Activated CD8-positive, alpha-beta memory T cell treated with anti-CD3 and anti-CD28 coated beads for 1 hour (primary cell): ENCODE measurements at places on chromosomes 13 and 19.

DNA sequence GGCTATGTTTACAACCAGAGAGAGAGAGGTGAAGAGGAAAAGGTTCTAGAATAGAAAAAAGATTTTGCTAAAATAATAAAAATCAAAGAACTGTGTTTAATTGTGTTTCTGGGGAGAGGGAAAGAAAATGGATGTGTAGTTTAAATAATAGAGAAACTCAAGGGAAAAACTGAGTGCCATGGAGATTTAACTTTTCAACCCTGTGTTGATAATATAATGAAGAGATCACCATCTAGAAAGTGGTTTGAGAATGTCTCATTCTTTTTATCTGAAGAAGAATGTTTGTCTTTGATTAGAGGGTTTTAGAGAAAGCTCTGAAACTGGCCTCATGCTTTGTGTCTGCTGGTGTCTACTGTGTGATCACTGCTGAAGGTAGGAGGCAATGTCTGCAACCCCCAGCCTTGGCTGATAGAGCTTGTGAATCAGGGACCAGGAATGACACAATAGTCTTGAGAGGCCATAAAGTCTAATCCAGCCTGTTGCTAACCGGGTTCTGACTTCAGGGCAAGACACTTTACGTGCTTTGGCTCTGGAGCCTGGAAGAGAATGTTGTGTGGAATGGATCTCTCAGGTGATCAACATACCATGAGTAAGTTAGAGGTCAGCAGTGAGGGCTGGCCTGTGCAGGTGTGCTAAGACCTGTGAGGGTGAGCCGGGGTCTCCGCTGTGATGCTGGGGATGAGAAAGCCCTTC, 5.4 kb downstream of the COL4A2 start:
- DNase-seq, result no peak

- DNase-seq, result no peak
These were observed 1.3 kb upstream of the RPS9 start for GRCh38 chr19:54199401-54199800.

DNA sequence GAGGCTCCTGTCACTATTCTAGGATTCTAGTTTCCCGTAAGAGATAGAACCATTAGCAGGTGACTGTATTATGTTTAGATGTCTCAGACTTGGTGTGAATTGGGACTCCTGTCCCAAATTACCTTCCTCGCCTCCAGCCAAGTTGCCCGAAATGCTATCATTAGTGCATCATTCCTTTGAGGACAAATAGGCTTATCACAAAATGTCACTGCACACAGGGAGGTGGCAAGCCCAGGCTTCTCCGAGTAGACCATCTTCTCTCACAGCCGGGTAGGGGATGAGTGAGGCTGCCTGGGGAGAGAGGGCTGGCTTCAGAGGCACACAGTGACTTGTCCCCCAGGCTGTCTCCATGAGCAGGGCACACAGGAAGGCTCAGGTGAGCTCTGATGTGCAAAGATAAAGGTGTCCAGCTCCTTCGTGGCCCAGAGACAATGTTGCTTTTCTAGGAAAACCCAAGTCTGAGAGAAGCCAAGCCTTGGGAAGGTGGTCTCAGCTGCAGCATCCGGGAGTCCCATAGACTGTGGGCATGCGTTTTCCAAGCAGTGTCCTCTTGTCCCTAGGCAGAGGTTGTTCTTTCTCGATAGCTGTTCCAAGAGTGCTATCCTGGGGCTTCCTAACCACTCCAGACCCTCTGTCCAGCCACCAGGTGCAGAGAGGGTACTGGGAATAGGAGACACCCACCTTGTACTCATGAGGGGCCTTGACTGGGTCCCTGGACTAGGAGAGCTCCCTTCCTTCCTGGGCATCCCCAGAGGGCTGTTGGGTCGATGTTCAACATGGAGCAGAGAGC, 163.1 kb upstream of the TSHZ3 start:
- no peak for DNase-seq

GRCh38 chr19:34135054-34135800, 37.1 kb upstream of the LSM14A start:
- DNase-seq, result no peak

- no peak for DNase-seq
These were observed 254.7 kb upstream of the SGCG start for GRCh38 chr13:22925881-22926747.

DNA sequence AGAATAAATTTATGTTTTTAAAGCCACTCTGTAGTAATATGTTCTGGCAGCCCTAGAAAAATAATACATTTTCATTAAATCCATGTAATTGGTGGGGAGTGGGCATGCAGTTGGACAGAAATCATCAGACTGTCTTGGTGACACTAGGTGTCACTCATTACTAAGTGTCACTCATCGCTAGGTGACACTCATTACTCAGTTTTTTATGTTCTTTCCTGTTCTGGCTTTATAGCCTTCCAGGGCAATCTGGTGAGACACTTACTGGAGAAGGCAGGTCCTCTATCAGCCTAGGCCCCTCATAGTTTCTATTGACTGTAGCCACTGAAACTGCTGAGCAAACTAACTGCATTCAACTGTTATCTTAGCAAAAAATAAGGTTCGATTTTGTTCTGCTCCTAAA, 542.1 kb downstream of the SLITRK1 start:
- DNase-seq, result no peak

DNA sequence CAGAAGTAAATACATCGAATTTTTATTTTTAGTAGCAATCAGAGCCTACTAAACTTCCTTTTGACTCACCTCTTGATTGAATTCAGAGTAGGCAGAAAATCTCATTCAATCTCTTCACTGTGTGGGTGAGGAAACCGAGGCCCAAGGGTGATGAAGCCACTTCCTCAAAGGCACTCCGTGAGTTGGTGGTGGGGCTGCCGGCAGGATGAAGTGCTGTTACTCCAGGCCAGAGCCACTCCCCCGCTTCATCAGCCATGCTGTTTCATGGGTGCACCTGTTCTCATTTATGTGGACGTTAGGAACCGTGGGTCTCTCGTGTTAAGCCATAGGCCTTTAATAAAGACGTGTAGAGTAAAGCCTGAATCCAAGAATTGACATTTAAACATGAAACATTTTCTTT, 13.2 kb downstream of the ING1 start:
- no peak for DNase-seq

DNA sequence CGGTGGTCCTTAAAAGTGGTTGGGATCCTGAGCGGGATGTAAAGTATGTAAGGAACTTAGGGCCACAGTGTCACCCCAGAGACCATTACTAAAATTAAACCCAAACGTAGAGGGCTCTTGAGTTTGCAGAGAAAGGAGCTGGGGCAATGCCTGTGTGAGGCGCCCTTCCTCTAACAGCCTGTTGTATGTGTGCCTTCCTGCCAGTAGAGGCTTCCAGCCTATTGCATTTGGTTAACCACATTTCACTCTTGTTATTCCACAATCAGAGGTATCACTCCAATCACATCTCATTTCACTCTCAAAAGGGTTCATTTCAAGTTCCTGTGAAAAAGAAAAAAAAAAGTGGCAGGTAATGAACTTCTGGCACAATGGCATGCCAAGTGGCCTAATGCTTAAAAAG, 29.4 kb downstream of the DIAPH3 start:
- DNase-seq, result no peak

GRCh38 chr19:42366673-42367072, 23.4 kb downstream of the CNFN start:
- no peak for DNase-seq

DNA sequence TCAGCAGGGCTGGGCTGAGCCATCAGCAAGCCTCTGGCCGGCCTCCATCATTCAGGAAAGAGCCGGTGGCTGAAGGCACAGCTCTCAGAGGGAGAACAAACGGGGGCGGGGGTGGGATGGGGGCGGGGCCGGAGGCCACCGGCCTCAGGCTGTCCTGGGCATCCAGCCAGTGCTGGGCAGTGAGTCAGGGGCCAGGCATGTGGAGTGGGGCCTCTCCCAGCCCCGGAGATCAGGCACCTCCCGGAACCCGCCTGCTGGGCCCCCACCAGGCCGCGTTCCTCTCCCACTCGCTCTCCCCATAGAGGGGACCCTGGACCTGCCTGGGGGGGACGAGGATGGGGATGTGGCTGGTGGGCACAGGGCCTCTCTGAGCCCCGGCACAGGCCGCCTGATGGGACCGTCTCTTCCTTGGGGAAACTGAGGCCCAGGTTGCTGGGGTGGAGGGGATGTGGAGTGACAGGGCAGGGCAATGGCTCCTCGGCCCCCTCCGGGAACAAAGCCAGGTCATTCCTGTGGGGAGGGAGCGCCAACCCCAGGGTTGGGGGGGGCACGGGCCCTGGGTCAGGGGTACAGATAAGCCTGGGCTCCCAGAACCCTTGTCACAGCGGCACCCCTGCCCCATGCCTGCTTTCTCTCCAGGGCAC, 12.9 kb downstream of the SPC24 start:
- no peak for DNase-seq

GRCh38 chr13:57253551-57253950, 86.6 kb downstream of the PRR20E start:
- DNase-seq, result no peak

GRCh38 chr19:51372649-51373504, at the start of gene NKG7:
NKG7 (minus strand) TSS chr19:51372654; CDS start chr19:51372535, 119 bp downstream.
- DNase-seq, result peak; percentile 63

DNA sequence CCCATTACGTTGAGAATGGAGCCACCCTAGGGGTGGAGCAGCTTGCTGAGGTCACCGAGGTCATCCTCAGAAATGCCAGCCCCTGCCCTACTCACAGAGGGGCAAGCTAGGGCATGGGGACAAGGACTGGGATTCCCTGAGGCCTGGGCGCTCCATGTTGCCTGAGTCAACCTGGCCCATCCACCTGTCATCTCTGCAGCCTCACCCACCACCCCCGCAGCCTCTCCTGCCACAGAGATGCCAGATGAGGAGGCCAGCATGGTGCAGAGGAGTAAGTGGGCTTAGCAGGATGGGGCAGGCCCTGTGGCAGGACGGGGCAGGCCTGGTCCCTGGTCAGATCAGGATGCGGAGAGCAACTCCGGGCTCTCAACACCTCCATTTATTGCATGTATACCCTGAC, 9.5 kb downstream of the NKPD1 start:
- DNase-seq, result no peak

GRCh38 chr19:18109733-18110608, 12.4 kb downstream of the MAST3 start:
- no peak for DNase-seq

- DNase-seq, result no peak
These were observed 2.3 kb upstream of the PSPN start for GRCh38 chr19:6378041-6378440.

DNA sequence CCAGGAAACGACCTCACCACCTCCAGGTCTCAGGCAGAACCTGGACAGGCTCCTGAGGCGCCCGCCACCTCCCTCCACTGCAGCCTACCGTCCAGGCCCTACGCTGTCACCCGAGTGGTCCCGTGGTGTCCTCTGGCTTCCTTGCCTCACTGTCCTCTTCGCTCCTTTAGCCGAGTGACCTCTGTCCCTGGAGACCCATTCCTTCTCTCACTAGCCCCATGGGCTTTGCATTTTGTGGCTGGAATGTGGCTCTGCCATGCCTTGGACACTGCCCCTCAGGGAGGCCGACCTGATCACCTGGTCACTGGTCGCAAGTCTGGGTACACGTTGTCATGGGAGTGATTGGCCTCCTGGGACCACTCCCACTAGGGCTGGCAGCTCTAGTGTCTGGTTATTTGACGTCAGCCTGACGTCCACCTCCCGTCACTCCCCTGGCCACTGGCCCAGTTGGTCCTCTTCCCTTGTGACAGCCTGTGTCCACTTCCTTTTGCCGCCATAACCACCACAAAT, 17.9 kb downstream of the SLC25A42 start:
- DNase-seq, result no peak

GRCh38 chr13:26813321-26813979, 52.9 kb upstream of the GPR12 start:
- DNase-seq, result no peak

- no peak for DNase-seq
These were observed 17.2 kb downstream of the BRSK1 start for GRCh38 chr19:55300886-55301458.

DNA sequence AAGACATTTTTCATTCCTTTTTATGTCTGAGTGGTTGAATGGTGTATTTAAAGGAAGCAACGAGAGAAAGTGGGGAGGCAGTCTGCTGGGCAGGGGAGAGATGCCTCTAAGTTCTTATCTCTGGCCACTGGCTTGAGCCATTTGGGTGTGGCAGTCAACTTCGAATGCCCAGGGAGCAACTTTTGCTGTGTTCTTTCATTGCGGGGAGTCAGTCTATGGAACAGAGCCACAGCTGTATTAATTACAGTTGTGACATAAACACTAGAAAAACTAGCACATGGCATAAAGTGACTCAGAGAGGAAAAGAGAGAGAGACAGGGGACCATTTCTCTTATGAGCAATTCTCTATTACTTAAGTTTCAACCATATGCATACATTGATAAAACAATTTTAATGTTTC, 40.4 kb upstream of the PDCD5 start:
- no peak for DNase-seq

DNA sequence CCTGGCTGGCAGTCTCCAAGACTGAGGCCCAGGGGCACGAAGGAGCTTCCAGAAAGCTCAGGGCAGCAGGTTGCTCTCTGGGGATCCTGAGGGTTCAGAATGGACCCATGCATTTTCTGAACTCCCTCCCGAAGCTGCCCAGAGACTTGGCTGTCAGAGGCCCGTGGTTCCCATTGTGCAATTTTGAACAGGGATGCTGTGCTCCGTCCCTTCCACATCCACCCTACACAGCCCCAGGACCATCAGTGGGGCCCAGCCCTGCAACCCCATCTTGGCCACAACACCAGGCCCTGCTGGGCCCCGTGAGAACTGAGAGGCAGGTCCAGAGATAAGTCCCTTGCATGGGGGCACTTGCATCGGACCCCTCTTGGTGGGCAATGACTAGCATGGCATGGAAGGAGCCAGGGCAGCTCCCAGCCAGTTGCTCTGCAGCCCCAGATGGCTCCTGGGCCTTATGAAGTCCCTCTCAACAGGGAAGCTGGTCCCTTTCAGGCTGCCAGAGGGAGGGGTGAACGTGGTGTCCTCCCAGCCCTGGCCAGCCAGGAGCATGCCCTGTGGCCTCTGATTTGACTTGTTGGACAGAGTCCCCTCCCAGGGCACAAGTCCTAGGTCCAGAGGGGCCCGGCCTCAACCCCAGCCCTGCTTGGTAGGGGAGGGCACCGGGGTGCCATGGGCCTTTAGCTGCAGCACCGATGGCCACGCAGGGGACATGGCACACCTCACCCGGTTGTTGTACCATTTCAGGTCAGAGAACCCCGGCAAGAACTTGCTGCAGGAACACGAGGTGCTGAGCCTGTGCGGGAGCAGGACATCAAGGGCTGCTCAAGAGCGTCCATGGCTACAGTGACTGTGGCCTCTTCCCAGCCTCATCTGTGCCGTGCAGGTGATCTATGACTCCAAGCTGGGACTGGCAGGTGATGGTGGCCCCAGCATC, 17.3 kb upstream of the ZNF14 start:
- no peak for DNase-seq

- no peak for DNase-seq
These were observed 12.0 kb upstream of the TNFSF11 start for GRCh38 chr13:42561752-42562467.

- no peak for DNase-seq
These were observed at the start of gene LILRA2 for GRCh38 chr19:54573330-54573872. LILRA2 (plus strand) TSS chr19:54573790; CDS start chr19:54573879, 89 bp downstream.

- DNase-seq, result no peak
These were observed 2.7 kb upstream of the C1QTNF9 start for GRCh38 chr13:24306632-24307031.

- no peak for DNase-seq
These were observed 3.8 kb downstream of the TRIM28 start for GRCh38 chr19:58547323-58548312.
